PC-9 (cell line): ENCODE measurements at places on chromosomes 5 and 9.

DNA sequence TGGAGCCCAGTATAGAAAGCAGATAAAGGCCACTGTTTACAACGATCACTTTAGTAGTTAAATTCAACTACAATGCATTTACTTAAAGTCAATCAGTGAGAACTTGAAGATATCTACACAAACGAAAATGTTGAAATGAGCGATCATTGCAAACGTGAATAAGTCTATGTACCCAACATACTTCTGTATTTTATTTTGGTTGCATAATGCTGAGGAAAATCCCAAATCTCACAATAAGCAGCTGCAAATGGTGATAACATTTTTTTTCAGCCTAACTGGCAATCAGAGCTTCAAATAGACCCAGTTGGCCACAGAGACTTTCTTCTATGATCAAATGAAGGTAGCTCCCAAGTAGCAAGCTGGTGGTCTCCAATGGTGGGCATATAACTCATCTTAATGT is 32.1 kb downstream of the PDGFRB start:
- H3K4me3 ChIP-seq, result no peak overlapping the region
- no peak overlapping the region for H3K27ac ChIP-seq
- no peaks in the 10 kb centered on the region for H3K27me3 ChIP-seq

DNA sequence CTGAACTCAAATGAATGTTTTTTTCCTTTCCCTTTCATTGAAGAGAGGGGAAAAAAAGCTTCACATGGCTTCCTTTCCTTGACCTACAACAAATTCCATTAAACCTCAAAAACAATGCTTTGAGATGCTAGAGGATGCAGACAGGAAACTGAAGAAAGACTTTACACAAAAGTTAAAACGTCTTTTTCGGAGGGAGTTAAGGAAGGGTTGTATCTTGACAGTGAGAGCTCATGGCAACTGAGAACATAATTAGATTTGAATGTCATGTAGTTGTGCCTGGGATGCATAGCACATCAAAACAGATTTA is 66.4 kb downstream of the EBF1 start:
- no peaks in the 10 kb centered on the region for H3K4me1 ChIP-seq
- H3K36me3 ChIP-seq, result no peaks in the 10 kb centered on the region
- H3K4me3 ChIP-seq, result no peak overlapping the region
- H3K27ac ChIP-seq, result no peak overlapping the region
- H3K27me3 ChIP-seq, result peaks cover 47% of the 10 kb centered on the region

DNA sequence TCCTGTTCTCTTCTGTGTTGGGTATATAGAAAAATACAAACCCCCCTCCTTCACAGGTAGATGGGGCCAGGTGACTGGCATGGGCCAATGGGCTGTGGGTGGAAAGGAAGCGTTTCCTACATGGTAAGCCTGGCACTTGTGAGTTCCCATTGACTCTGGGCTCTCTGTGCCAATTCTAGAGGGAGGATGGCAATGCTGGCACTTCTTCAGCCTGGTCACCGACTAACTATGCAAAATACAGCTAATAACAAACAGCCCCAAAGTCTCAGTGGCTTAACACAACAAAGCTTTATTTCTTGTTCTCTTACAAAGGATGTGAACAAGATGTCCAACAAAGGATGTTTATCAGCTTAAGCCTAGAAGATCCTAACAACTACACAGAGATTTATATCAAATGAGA is 258.1 kb downstream of the SYK start:
- H3K36me3 ChIP-seq, result no peaks in the 10 kb centered on the region
- H3K4me1 ChIP-seq, result peaks cover 48% of the 10 kb centered on the region
- DNase-seq, result no peak
- no peaks in the 10 kb centered on the region for H3K27me3 ChIP-seq

DNA sequence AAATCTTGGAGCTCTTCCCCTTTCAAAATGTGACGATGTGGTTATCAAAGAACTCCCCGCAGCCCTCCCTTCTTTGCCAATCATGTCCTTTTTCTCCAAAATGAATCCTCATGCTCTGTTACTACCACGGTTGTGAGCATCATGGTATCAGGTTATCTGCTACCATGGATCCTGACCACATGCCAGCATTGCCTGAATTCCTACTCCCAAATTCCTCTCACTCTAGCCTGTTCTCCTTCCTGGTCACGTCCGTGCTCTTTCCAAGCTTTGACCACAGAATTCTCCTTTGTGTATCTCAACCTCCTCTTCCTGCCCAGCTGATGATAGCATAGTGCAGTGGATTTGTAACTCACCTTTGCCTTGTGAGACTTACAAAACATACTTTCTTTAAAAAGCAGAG is 59.5 kb upstream of the FBXL7 start:
- no peaks in the 10 kb centered on the region for H3K36me3 ChIP-seq
- H3K4me1 ChIP-seq, result no peaks in the 10 kb centered on the region
- H3K27me3 ChIP-seq, result no peaks in the 10 kb centered on the region
- H3K27ac ChIP-seq, result no peak overlapping the region

GRCh38 chr5:142515036-142515435 is 170.9 kb downstream of the FGF1 start:
- H3K27ac ChIP-seq, result no peak overlapping the region
- H3K27me3 ChIP-seq, result no peaks in the 10 kb centered on the region
- H3K4me1 ChIP-seq, result peaks cover 29% of the 10 kb centered on the region
- H3K4me3 ChIP-seq, result no peak overlapping the region
- H3K36me3 ChIP-seq, result peaks cover 11% of the 10 kb centered on the region; the same call in 1 of the 2 replicates

- H3K4me1 ChIP-seq, result peaks cover 5% of the 10 kb centered on the region
- H3K36me3 ChIP-seq, result no peaks in the 10 kb centered on the region
- no peak overlapping the region for H3K27ac ChIP-seq
- no peak overlapping the region for H3K4me3 ChIP-seq
These were observed 176.4 kb downstream of the C5orf15 start for GRCh38 chr5:133792024-133792423.

DNA sequence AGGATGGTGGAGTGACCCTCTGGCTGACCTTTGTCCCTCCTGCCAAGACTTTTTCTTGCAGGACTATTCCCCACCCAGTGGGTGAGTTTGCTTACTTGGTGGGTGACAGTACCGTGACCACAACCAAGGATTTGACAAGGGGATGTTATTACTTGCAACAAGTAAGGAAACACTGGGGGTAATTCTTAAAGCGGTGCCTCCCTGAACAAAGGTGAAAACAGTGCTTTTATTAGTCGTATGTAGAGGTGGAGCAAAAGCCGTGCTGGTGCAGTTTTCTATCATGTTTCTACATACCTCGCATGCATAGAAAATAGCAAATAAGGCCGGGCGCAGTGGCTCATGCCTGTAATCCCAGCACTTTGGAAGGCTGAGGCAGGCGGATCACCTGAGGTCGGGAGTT is 41.0 kb upstream of the KDM4C start:
- DNase-seq, result no peak
- H3K4me1 ChIP-seq, result no peaks in the 10 kb centered on the region
- no peaks in the 10 kb centered on the region for H3K36me3 ChIP-seq
- H3K4me3 ChIP-seq, result peak overlapping the region; percentile 87
- H3K27me3 ChIP-seq, result no peaks in the 10 kb centered on the region

- no peak overlapping the region for H3K4me3 ChIP-seq
- no peak for DNase-seq
- no peak overlapping the region for H3K27ac ChIP-seq
- H3K27me3 ChIP-seq, result no peaks in the 10 kb centered on the region
- no peaks in the 10 kb centered on the region for H3K36me3 ChIP-seq
These were observed 139.5 kb upstream of the MINAR2 start for GRCh38 chr5:129608350-129608749.

GRCh38 chr5:127746756-127747155 is 43.6 kb downstream of the CCDC192 start:
- peak; percentile 54 for DNase-seq
- no peak overlapping the region for H3K27ac ChIP-seq
- no peaks in the 10 kb centered on the region for H3K4me1 ChIP-seq
- H3K27me3 ChIP-seq, result no peaks in the 10 kb centered on the region
- no peaks in the 10 kb centered on the region for H3K36me3 ChIP-seq
- no peak overlapping the region for H3K4me3 ChIP-seq

GRCh38 chr5:169131616-169132301 is 169.2 kb downstream of the SLIT3 start:
- H3K27me3 ChIP-seq, result peaks cover 51% of the 10 kb centered on the region
- H3K4me3 ChIP-seq, result no peak overlapping the region
- H3K4me1 ChIP-seq, result no peaks in the 10 kb centered on the region

GRCh38 chr9:37034305-37034937 is 353 bp upstream of the PAX5 start:
- H3K27ac ChIP-seq, result no peak overlapping the region
- 0 out of 2 replicates have a peak, but pooled peaks cover 5% of the 10 kb centered on the region for H3K27me3 ChIP-seq
- no peak overlapping the region for H3K4me3 ChIP-seq
- no peaks in the 10 kb centered on the region for H3K4me1 ChIP-seq

GRCh38 chr5:107388141-107388861 is 282.4 kb downstream of the EFNA5 start:
- peak overlapping the region; percentile 94 for H3K27ac ChIP-seq
- H3K4me3 ChIP-seq, result peak overlapping the region; percentile 15; the same call in 1 of the 2 replicates
- no peak for DNase-seq
- H3K4me1 ChIP-seq, result peaks cover 58% of the 10 kb centered on the region

- no peak overlapping the region for H3K27ac ChIP-seq
- H3K4me1 ChIP-seq, result no peaks in the 10 kb centered on the region
- no peaks in the 10 kb centered on the region for H3K27me3 ChIP-seq
- no peaks in the 10 kb centered on the region for H3K36me3 ChIP-seq
These were observed 135.5 kb downstream of the RAB3C start for GRCh38 chr5:58718269-58718978.

- no peaks in the 10 kb centered on the region for H3K27me3 ChIP-seq
- no peak overlapping the region for H3K4me3 ChIP-seq
- no peaks in the 10 kb centered on the region for H3K36me3 ChIP-seq
- DNase-seq, result no peak
- no peaks in the 10 kb centered on the region for H3K4me1 ChIP-seq
- H3K27ac ChIP-seq, result no peak overlapping the region
These were observed 58.4 kb downstream of the DAPK1 start for GRCh38 chr9:87556039-87556438.

- no peaks in the 10 kb centered on the region for H3K36me3 ChIP-seq
- H3K4me1 ChIP-seq, result no peaks in the 10 kb centered on the region
- H3K27me3 ChIP-seq, result no peaks in the 10 kb centered on the region
- DNase-seq, result no peak
- no peak overlapping the region for H3K27ac ChIP-seq
- no peak overlapping the region for H3K4me3 ChIP-seq
These were observed 24.2 kb upstream of the NPR3 start for GRCh38 chr5:32686799-32687498.

DNA sequence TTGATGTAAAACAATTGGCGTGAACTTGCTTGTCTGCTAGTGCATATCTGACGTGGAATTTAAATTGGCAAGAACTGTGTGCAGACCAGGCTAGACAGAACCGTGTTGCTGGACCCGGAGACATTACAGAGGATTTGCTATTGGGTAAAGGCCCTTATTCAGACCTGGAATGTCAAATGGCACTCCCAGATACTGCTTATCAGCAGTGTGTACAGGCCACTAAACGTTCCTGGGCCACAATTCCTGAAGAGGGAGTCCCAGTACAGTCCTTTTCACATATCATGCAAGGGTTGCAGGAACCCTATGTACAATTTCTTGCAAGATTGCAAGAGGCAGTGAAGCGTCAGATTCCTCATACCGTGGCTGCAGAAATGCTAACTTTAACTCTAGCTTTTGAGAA is 13.5 kb upstream of the MCCC2 start:
- H3K36me3 ChIP-seq, result no peaks in the 10 kb centered on the region
- no peak overlapping the region for H3K4me3 ChIP-seq
- H3K4me1 ChIP-seq, result peaks cover 14% of the 10 kb centered on the region

- peak overlapping the region; percentile 73; the same call in 1 of the 2 replicates for H3K4me3 ChIP-seq
- peak overlapping the region; percentile 91; the same call in 1 of the 2 replicates for H3K27ac ChIP-seq
- no peak for DNase-seq
- no peaks in the 10 kb centered on the region for H3K27me3 ChIP-seq
These were observed 943 bp upstream of the ZNF131 start for GRCh38 chr5:43119771-43120170.

- no peaks in the 10 kb centered on the region for H3K4me1 ChIP-seq
- H3K27ac ChIP-seq, result no peak overlapping the region
- no peaks in the 10 kb centered on the region for H3K27me3 ChIP-seq
- H3K4me3 ChIP-seq, result no peak overlapping the region
These were observed 56.2 kb downstream of the CTNNA1 start for GRCh38 chr5:138809391-138809790.

DNA sequence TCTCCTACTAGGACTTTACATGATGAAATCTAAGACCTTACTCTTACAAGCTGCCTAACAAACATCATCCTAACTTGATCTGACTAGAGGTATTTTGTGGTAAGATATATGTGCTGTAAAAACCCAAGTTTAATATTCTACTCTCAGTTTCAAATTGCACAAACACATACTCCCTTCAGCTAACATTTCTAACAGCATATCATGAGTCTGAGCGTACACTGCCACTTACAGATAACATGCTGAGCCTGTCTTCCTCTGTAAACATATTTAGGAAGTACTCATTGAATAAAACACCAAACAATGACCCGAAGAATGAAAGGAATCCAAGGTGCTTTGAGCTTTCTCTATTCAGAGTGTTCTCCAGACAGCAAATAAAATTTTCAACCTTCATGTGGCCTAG is 7.9 kb upstream of the ESM1 start:
- no peak overlapping the region for H3K27ac ChIP-seq
- no peak overlapping the region for H3K4me3 ChIP-seq
- H3K27me3 ChIP-seq, result peaks cover 29% of the 10 kb centered on the region
- no peaks in the 10 kb centered on the region for H3K4me1 ChIP-seq
- DNase-seq, result no peak

- no peak overlapping the region for H3K4me3 ChIP-seq
- no peaks in the 10 kb centered on the region for H3K36me3 ChIP-seq
- peaks cover 49% of the 10 kb centered on the region for H3K27me3 ChIP-seq
- no peak overlapping the region for H3K27ac ChIP-seq
These were observed 227.0 kb upstream of the DAP start for GRCh38 chr5:10987925-10988504.

GRCh38 chr5:16869821-16870796 is 66.0 kb downstream of the MYO10 start:
- peak; percentile 85 for DNase-seq
- peak overlapping the region; percentile 77 for H3K27ac ChIP-seq
- H3K36me3 ChIP-seq, result 0 out of 2 replicates have a peak, but pooled peaks cover 3% of the 10 kb centered on the region
- peak overlapping the region; percentile 49 for H3K4me3 ChIP-seq

DNA sequence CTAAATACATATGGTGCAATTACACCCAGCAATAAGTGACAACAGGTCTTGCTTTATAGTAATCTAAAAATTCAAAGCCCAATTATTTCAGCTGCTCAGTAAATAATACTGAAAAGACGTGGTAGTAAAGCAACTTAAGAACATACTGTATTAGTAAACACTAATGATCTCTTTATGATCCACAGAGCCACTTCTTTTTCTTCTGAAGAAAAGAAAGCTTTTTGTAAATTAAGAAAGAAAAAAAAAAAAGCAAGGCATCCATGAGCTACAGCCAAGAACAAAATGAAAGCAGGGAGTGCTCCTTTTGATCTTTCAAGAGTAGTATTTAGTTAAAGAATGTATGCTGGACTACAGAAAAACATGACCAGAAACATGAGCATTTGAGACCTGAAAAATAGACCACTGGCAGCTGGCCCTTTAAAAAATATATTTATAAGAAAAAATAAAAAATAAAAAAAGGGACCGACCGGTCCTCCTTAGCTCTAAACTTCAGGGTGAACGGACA is 348.7 kb downstream of the GLIS3 start:
- no peak for DNase-seq
- H3K4me3 ChIP-seq, result no peak overlapping the region
- no peak overlapping the region for H3K27ac ChIP-seq
- no peaks in the 10 kb centered on the region for H3K36me3 ChIP-seq
- H3K4me1 ChIP-seq, result no peaks in the 10 kb centered on the region

GRCh38 chr5:145739843-145740242 is 95.3 kb downstream of the PRELID2 start:
- H3K4me3 ChIP-seq, result no peak overlapping the region
- H3K27ac ChIP-seq, result no peak overlapping the region
- H3K36me3 ChIP-seq, result no peaks in the 10 kb centered on the region
- no peaks in the 10 kb centered on the region for H3K4me1 ChIP-seq

- no peak for DNase-seq
- no peaks in the 10 kb centered on the region for H3K4me1 ChIP-seq
- H3K27me3 ChIP-seq, result peaks cover 91% of the 10 kb centered on the region
- no peak overlapping the region for H3K4me3 ChIP-seq
These were observed 168.6 kb upstream of the MVB12B start for GRCh38 chr9:126157826-126158587.
